ENCODE measurements at places on chromosomes 4 and X. TPM values are rescaled to one million over a fixed set of nuclear protein-coding genes. Genes with fewer than 3 reads are reported as not detected.
A peak's percentile ranks its signal among the peaks of the same experiment; 100 is the strongest.

- DNase-seq: no peak
Observed at GRCh38 chrX:30568136-30568535, 9.4 kb downstream of the TASL start.

- DNase-seq: no peak
Observed at GRCh38 chr4:74878323-74878722, 54.6 kb upstream of the PARM1 start.

DNA sequence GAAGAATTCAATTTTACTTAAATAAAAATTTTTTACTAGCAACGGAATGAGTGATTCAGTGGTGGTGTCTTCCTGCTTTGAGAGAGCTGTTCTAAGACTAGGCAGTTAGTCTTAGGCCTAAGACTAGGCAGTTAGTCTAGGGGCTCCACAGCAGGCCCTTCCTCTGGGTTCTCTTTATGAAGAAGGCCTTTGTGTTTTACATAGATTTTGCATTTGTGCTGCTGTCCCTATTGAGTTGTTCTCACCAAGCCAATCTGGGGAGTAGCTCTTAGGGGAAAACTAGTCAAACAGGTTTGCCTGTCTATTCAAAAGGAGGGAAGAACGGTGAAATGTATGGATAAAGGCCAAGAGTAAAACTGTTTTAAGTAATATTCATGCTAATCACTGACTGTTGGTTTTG is 7.6 kb downstream of the UGT8 start:
- DNase-seq: no peak

GRCh38 chrX:133542476-133542875 is 127.2 kb upstream of the GPC4 start:
- no peak for DNase-seq

DNA sequence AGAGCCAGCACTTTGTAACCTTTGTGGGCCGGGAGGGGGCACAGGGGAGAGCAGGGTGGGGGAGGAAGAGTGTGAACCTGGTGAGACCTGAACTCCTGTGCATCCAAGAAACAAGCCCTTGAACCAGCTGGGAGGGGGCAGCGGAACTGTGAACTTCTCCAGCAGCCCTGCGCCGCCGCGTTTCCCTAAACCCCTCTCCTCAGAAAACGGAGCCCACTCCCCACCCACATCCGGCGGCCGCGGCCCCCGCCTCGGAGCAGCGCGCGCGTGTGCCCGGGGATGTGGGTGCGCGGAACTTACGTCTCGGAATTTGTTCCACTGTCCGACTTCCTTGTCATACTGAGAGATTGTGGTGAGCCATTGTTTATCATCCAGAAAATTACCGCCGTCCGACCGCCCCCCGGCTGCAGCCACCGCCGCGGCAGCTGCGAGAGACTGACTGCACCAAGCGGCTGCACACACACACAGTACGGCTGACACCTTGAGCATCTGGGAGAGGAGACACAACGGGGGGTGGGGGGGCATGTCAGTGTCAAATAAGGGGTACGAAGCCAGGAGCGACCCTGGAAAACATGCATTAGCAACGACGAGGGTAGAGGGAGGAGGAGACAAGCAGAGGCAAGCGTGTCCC is 494 bp downstream of the SPOCK3 start:
- peak; percentile 14 for DNase-seq

- DNase-seq: no peak
Observed at GRCh38 chrX:95835223-95835622, 849.4 kb upstream of the DIAPH2 start.

DNA sequence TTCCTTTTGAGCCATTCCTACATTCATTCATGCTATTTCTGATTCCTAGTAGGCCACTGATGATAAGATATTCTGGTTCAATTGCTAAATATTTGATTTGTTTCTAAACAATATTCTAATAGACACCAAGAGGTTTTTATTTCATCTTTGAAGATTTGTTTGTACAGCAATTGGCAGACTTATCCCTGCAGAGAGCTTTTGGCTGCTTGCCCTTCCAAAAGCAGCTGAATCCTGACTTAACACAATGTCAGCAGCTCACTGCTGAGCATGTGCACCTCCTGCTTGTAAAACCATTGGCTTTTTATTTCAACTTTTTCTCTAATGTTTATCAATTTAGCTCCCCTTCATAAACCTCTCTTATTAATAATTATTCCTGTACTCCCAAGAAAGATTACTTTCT is 45.3 kb downstream of the MMRN1 start:
- DNase-seq: peak; percentile 43

- DNase-seq: peak; percentile 47
Observed at GRCh38 chr4:39044956-39045826, 13.0 kb upstream of the TMEM156 start.

GRCh38 chrX:97672138-97672537 is 788.4 kb downstream of the RPA4 start:
- no peak for DNase-seq

DNA sequence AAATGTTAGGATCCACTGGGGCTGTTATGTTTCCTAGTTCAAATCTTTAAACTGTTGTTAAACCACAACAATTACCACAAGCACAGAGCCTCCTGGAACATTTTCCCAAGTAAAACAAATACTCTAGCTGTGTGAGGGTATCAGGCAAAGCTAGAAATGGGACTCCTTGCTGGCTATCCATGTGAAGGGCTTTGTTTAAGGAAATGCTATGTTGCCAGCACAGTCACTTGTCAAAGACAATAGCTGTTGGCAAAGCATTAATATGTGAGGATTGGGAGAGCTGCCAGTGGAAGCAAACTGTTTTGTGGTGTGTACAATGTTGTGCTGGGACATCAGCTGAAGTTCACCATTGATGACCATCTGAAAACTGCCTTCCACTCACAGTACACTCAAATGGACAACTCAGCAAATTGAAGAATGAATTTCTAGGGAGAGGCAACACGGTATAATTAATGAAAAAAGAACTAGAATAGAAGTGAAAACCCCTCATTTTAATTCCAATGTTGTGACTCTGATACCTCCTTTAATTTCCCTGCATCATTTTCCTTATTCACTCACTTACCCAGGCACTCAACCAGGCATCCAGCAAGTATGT is 100.8 kb downstream of the ANXA3 start:
- no peak for DNase-seq

GRCh38 chrX:45903781-45904201 is 641.4 kb downstream of the ZNF674 start:
- no peak for DNase-seq

PLP1 gene
- 47.7 TPM for polyA plus RNA-seq

SHROOM3 gene
- 34.3 TPM for polyA plus RNA-seq

TEX13D gene
- polyA plus RNA-seq: not detected

GAGE12F gene
- polyA plus RNA-seq: not detected

ETNPPL gene
- not detected for polyA plus RNA-seq

OTUD6A gene
- polyA plus RNA-seq: not detected

Data from hindlimb muscle (tissue), 1 donor.